ENCODE measurements at places on chromosomes 12 and 14.

- no peak for DNase-seq
These were observed 41.0 kb downstream of the CMKLR1 start for GRCh38 chr12:108297895-108298760.

DNA sequence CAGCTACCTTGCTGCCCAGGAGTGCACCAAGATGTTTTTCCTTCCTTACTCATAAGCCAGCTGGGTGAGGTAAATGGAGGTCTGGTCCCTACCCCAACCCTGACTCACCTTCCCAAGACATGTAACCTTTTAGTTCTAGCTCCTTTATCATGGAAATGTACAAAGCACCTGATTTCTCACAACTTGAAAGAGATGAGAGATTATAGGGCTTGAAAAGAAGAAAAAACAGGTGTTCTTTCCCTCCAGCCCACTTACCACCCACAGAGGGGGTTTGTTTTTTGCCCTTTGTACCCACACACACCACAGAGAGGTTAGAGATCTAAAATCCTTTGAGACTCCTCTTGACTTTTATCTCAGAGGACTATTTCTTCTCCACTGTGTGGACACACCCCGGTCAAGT is 21.1 kb downstream of the PLXNC1 start:
- no peak for DNase-seq

- no peak for DNase-seq
These were observed 53.3 kb upstream of the LRRK2 start for GRCh38 chr12:40171501-40171900.

- peak; percentile 85 for DNase-seq
These were observed 66.7 kb downstream of the NTN4 start for GRCh38 chr12:95723693-95724384.

- DNase-seq, result no peak
These were observed 59.4 kb downstream of the PPHLN1 start for GRCh38 chr12:42385326-42385841.

- no peak for DNase-seq
These were observed 131.4 kb upstream of the CCDC175 start for GRCh38 chr14:59707778-59708561.

GRCh38 chr12:106192659-106193393 is 54.1 kb upstream of the NUAK1 start:
- DNase-seq, result no peak

DNA sequence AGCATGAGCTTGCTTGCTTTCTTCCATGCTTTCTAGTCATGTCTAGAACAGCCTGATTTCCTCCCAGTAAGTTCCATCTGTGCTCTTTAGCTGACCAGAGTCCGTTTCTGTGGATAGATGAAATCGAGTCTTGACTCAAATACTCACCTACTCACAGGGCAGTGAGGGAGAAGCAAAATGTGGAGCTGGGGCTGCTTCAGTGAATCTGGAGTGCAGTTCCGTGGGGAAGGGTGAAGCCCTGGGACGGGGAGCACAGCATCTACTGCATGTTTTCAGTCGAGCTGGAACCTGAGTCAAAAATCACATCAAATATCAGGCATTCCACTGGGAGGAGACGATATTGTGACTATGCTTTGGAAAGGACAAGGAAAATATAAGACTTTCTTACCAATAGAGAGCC is 70.3 kb upstream of the PRMT8 start:
- DNase-seq, result no peak

DNA sequence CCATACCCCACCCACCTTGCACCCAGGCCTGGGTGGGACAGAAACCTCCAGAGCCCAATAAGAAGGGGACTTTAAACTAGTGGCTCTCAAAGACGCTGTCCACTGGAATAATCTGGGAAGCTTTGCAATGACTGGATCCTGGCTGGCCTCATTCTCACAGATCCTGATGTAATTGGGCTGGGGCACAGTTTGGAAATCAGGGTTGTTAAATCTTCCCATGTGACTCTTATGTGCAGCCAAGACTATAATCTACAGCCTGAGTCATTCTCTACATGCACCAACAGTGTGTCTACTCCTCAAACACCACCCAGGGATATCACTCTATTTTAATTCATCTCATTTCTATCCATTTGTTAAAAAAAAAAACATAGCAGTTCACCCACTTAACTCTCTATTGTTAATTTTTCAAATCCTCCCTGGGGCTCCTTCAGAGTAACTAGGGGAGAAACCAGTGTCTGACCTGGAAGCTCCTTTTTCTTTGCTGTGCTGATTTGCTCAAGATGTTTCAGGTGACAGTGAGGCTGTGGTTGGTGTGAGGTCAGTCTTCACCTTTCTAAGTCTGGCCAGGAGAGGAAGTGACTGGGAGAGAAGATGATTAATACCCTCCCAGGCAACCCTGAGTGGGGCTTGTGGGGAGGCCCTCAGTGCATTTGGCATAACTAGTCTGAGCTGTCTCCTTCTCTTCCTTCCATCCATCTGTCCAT is 211.6 kb upstream of the SFSWAP start:
- no peak for DNase-seq

DNA sequence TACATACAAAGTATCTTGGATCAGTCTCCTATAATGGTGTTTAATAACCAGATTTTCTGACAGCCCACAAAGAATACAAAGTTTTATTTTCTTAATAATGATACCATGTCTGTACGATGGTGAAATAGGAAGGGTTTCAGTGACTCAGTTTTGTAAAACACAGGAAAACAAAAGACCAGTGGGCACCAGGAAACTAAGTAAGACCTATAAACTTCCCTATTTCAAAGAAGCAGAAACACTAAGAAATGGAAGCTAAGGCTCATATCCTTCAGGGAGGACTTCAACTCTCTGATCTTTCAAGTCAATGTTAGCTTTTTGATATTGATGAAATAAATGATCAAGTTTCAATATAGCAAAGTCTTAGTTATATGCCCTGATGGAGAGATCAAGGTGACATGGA is 196.0 kb downstream of the DUSP6 start:
- DNase-seq, result no peak

- DNase-seq, result no peak
These were observed 385.0 kb downstream of the BCL11B start for GRCh38 chr14:98886982-98887381.

GRCh38 chr14:65332141-65332871 is 80.2 kb upstream of the FUT8 start:
- DNase-seq, result peak; percentile 90

DNA sequence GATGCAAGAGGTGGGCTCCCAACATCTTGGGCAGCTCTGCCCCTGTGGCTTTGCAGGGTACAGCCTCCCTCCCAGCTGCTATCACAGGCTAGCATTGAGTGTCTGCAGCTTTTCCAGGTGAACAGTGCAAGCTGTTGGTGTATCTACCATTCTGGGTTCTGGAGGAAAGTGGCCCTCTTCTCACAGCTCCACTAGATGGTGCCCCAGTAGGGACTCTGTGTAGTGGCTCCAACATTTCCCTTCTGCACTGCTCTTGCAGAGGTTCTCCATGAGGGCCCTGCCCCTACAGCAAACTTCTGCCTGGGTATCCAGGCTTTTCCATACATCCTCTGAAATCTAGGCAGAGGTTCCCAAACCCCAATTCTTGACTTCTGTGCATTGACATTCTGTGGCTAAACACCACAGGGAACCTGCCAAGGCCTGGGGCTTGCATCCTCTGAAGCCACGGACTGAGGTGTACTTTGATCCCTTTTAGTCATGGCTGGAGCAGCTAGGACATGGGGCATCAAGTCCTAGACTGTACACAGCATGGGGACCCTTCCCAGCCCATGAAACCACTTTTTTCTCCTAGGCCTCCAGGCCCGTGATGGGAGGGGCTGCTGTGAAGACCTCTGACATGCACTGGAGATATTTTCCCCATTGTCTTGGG is 24.0 kb upstream of the SLC38A1 start:
- DNase-seq, result peak; percentile 48

GRCh38 chr14:100453930-100454329 is 130.8 kb downstream of the SLC25A47 start:
- no peak for DNase-seq

DNA sequence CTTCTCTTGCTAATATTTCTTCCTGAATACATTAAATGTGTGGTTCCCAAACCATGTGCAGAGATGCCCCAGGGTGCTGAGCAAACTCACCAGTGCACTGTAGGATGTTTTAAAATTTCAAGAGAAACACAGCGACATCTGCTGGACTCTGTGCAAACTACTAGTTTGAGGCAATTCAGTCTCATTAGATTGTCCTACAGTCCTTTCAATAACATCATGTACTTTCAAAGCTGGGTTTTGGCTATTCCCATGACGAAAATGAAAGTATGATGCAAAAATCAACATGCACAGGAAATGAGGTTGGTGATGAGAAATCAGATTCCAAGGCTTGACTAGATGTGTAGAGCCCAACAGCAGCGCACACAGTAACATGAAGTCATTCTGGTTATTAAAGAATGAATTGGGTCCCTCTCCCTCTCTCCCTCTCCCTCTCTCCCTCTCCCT is 66.3 kb downstream of the CLIP1 start:
- DNase-seq, result peak; percentile 88

- DNase-seq, result no peak
These were observed 114.7 kb upstream of the CRY1 start for GRCh38 chr12:107207931-107208525.

GRCh38 chr12:52123487-52124186 is 44.1 kb downstream of the SMIM41 start:
- peak; percentile 94 for DNase-seq

- DNase-seq, result no peak
These were observed 141.8 kb upstream of the G2E3 start for GRCh38 chr14:30417121-30417520.

DNA sequence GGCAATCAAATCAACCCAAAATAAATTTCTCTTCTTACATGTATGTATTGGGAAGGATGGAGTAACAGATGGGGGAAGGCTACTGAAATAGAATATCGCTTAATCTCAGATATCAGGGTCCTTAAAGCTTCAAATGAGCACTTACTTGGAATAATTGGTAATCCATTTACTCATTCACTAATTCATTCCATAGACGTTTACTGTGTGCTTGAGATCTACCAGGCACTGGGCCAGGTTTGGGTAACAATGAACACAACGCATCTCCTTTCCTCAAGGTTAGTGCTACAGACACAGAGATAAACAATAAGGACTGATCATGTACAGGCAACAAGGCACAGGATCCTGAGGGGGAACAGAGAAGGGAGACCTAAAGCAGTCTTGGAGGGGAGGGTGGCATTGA is 54.4 kb upstream of the KRR1 start:
- DNase-seq, result no peak

DNA sequence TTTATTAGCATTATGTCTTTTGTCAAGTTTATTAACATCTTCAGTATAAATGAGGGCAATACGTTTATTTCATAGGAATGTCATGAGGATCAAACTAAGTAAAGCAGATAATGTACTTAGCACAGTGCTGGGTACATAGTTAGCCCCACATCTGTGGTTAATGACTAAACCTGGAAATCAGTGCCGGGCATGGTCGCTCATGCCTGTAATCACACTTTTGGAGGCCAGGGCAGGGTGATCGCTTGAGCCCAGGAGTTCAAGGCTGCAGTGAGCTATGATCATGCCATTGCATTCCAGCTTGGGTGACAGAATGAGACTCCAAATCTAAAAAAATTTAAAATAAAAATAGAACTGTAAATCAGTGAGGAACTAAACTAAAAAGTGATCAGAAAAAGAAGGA is 44.8 kb upstream of the GUCY2C start:
- DNase-seq, result no peak

DNA sequence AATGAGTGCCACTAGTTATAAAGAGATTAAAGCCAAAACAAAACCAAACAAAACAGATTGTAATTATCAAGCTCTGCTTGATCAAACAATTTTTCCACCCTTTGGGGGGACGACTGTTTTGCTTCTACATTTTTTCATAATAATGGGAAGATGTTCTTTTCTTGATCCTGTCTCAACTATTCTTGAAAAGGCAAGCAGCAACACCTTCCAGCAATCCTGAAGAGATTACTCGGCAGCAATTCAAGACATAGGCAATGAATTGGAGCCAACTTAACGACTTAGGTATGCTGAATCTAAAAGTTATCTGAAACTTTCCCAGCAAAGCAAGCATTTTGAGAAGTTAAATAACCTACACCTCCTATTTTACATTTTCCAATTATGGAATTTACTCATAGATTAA is 69.9 kb upstream of the SLC38A4 start:
- DNase-seq, result no peak

DNA sequence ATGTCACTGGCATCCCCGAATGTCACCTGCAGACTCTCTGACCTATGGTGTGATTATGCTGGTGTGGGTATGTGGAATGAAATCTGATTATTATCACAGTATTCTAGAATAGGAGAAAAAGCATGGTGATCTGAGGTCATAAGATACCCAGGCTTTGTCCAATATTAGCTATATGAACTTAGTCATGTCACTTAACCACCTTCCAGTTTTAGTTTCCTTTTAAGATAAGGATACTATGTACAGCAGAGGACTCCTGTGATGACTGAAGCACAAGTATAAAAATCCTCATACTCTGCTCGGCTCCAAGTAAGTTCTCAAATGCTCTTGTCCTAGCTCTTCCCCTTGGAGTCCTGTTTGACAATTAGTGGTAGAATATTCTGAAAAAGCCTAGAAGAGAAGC is 2.8 kb downstream of the GNS start:
- DNase-seq, result no peak

DNA sequence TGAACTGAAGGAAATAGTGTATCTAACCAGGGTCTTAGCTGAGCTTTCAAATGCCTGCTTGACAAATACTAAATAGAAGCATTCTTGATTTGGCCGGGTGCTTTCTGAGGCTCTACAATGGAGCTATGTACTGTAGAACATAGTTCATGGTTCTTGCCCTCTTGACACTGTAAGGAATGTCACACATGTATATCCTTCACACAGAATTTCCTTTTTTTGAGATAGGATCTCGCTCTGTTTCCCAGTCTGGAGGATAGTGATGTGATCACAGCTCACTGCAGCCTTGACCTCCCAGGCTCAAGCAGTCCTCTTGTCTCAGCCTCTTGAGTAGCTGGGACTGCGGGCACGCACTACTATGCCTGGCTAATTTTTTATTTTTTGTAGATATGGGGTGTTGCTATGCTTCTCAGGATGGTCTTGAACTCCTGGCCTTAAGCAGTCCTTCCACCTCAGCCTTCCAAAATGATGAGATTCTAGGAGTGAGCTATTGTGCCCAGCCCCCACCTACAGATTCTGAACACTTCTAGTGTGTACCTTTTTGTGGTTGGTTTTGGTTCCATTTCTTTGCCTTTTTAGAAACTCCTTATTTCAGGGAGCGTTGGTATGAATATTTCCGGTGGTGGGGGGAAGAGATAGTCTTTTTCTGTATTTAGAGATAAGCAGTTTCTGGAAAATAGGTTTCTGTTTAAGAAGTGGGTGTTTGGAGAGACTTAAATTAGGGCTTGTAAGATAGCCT is 4.2 kb downstream of the MLXIP start:
- no peak for DNase-seq

- DNase-seq, result no peak
These were observed 17.3 kb upstream of the DNAH10 start for GRCh38 chr12:123744836-123745235.

Data from Karpas-422 (cell line).